MCF 10A (cell line): ENCODE measurements at places on chromosomes 6 and 20. TPM values are rescaled to one million over a fixed set of nuclear protein-coding genes. Genes with fewer than 3 reads are reported as not detected.

Gene RIMS1
- not detected in 2 replicates for total RNA-seq

Gene GPLD1
- total RNA-seq = 0.16 and 0.20 TPM in 2 replicates

Gene ZBP1
- not detected in 2 replicates for total RNA-seq

Gene CD40
- total RNA-seq = 1.5 and 2.3 TPM in 2 replicates

GRCh38 chr6:127855542-127856159 lies 45.2 kb downstream of the THEMIS start:
- DNase-seq = peak; percentile 35
- no peaks in the 10 kb centered on the region for H3K4me1 ChIP-seq
- H3K27me3 ChIP-seq = no peaks in the 10 kb centered on the region
- no peaks in the 10 kb centered on the region for H3K36me3 ChIP-seq

DNA sequence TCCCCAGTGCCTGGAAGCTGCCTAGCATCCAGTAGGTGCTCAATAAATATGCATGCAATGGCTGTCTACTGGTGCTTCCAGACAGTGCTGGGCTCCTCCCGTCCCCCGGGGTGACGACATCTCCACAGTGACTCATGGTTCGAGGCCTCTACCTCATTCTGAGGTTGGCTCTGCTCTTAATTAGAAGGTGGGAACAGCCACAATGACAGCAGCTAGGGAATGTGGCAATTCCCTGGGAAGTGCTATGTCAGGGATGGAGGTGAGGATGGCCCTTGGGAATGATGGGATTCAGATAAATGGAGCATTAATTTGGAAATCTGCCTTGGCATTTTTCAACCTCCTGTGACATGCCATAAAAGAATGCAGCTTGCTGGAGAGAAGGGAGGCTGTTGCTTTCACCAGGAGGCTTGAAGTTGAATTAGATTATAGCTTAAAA lies 43.5 kb upstream of the NFATC2 start:
- H3K4me1 ChIP-seq = no peaks in the 10 kb centered on the region
- DNase-seq = peak; percentile 77
- no peak overlapping the region for H3K27ac ChIP-seq

GRCh38 chr6:18245642-18246041 lies 18.7 kb downstream of the DEK start:
- peak overlapping the region; percentile 82 for H3K27ac ChIP-seq
- peaks cover 23% of the 10 kb centered on the region for H3K4me1 ChIP-seq
- DNase-seq = no peak
- H3K36me3 ChIP-seq = peaks cover 79% of the 10 kb centered on the region
- no peak overlapping the region for H3K4me3 ChIP-seq
- H3K27me3 ChIP-seq = no peaks in the 10 kb centered on the region

- H3K27ac ChIP-seq = no peak overlapping the region
- no peaks in the 10 kb centered on the region for H3K36me3 ChIP-seq
- DNase-seq = peak; percentile 13
- peaks cover 90% of the 10 kb centered on the region for H3K27me3 ChIP-seq
- H3K4me3 ChIP-seq = no peak overlapping the region
Observed at GRCh38 chr6:69936674-69937363, 70.5 kb downstream of the COL19A1 start.

- H3K4me1 ChIP-seq = no peaks in the 10 kb centered on the region
- H3K36me3 ChIP-seq = no peaks in the 10 kb centered on the region
- H3K27me3 ChIP-seq = no peaks in the 10 kb centered on the region
- H3K4me3 ChIP-seq = no peak overlapping the region
- DNase-seq = no peak
Observed at GRCh38 chr6:128311944-128312570, 208.3 kb downstream of the PTPRK start.

DNA sequence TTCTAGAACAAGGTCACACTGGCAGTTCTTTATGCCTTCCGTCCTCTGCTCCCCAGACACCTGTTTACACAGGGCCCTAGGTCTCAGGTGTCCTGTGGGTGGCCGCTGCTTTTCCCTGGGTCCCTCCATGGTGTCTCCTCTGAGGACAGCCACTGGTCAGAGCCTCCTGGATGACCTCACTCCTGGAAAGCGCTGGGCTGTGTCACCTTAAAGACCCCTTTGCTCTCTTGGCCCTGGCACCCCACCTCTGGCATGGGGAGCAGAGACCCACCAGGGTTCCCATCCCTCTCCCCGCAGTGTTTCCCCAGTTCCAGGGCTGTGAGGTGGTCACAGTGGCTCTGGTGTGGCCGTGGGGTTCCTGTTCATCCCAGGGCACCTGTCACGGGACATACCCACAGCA lies 33.9 kb downstream of the NTSR1 start:
- H3K4me3 ChIP-seq = no peak overlapping the region
- no peak overlapping the region for H3K27ac ChIP-seq
- DNase-seq = no peak
- H3K27me3 ChIP-seq = no peaks in the 10 kb centered on the region
- H3K36me3 ChIP-seq = no peaks in the 10 kb centered on the region

DNA sequence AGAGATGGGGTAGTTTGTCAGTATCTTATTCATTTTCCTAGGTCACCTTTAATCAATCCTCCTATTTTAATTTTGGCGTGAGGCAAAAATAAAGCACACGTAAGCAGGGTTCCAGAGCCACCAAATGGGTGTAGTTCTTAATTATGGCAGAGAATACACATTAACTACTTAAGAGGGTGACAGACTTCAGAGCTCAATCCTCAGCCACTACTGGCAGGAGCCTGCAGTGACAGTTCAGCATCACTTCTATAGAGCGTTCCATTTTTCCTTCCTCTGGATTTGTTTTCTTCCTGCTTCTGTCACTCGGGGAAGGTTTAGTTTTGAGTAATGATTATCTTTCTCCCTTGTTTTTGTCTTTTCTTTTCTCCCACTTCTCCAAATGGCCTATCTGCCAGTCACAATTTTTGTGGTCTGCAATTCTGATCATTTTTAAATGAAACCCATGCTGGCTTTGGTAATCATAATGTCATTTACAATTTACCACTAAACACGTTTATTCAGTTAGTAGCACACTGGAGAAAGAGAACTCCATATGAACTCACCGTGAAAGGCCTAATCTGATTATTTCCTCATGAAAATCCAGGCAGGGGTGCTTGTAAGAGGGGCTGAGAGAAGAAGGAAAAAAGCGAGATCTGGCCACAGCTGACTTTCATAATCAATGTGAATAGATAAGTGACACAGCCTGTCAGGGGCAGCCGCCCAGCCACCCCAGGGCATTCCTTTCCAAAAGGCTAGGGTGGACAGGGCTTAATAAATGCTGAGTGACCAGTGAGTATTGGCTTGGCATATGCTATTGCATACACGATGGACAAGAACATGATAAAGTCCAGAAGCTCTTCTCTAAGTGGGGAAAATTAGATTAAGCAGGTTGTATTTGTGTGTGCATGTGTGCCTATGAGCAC lies 412.1 kb downstream of the PKHD1 start:
- no peak overlapping the region for H3K4me3 ChIP-seq
- DNase-seq = no peak
- no peak overlapping the region for H3K27ac ChIP-seq
- no peaks in the 10 kb centered on the region for H3K4me1 ChIP-seq
- no peaks in the 10 kb centered on the region for H3K27me3 ChIP-seq

GRCh38 chr6:132465530-132466485 lies 47.1 kb downstream of the STX7 start:
- H3K27ac ChIP-seq = no peak overlapping the region
- DNase-seq = no peak
- no peaks in the 10 kb centered on the region for H3K4me1 ChIP-seq
- peaks cover 56% of the 10 kb centered on the region for H3K36me3 ChIP-seq
- H3K27me3 ChIP-seq = no peaks in the 10 kb centered on the region

DNA sequence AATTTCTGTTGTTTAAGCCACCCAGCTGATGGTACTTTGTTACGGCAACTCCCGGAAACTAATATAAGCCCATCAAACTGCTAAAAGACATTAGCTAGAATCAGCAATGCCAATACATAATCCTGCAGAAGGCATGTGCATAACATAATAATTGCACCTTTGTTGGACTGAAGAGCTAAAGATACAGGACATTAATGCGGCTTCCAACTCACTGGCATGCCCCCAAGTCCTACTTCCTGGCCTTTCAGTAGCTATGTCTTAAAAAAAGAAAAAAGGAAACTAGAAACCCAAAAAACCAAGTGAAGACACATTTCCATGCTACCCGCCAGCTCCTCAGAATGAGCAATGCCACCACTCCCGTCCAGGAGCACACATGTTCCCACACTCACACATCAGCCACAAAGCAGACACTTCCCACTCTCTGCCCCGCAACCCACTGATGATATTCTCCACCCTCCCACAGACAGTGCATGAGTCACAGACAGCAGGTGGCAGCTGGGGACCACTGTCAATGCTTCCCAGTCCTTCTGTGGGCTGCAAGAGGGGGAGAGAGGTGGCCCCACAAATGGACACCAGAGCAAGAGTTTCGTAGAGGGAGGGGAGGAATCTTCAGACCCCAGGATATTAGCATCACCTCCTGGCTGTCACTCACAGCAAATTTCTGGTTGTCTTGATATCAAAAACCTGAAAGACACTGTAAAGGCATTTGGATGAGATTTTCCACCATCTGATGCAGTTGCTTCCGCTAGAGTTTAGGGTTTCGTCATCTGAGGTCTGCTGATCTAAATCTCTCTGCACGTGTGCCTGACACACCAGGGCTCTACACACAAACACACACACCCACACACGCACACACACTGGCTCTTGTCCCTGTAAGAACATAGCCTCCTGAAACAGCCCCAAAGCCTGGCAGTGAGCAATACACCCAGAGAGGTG lies 32.8 kb downstream of the GFOD1 start:
- no peak overlapping the region for H3K4me3 ChIP-seq
- no peaks in the 10 kb centered on the region for H3K27me3 ChIP-seq
- DNase-seq = no peak

- H3K4me3 ChIP-seq = no peak overlapping the region
- H3K27ac ChIP-seq = no peak overlapping the region
- no peak for DNase-seq
- peaks cover 78% of the 10 kb centered on the region for H3K36me3 ChIP-seq
- no peaks in the 10 kb centered on the region for H3K27me3 ChIP-seq
- H3K4me1 ChIP-seq = no peaks in the 10 kb centered on the region
Observed at GRCh38 chr20:41124451-41125094, 12.8 kb upstream of the PLCG1 start.

- no peak overlapping the region for H3K4me3 ChIP-seq
- no peaks in the 10 kb centered on the region for H3K27me3 ChIP-seq
- no peak for DNase-seq
- peaks cover 7% of the 10 kb centered on the region for H3K4me1 ChIP-seq
Observed at GRCh38 chr6:41815587-41815986, 28.1 kb downstream of the TOMM6 start.

GRCh38 chr20:16580147-16580546 lies 6.9 kb upstream of the KIF16B start:
- peaks cover 23% of the 10 kb centered on the region for H3K4me1 ChIP-seq
- no peaks in the 10 kb centered on the region for H3K36me3 ChIP-seq
- H3K27me3 ChIP-seq = no peaks in the 10 kb centered on the region
- H3K27ac ChIP-seq = peak overlapping the region; percentile 6
- DNase-seq = peak; percentile 92

DNA sequence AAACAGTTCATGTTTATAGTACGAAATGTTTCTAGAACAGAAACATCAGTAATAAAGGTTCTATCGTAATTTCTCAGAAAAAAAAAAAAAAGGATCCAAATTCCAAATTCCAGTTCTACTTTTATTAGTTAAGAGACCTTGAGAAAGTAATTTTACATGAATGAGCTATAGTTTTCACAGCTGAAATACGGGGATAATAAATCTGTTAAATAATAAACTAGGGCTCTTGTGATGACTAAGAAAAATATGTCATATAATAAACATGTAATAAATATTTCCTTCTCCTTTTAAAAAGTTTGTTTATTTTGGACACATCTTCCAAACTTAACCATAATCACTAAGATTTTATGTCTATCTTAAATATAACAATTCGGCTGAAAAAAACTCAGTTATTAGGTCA lies 17.8 kb downstream of the RARS2 start:
- H3K27me3 ChIP-seq = no peaks in the 10 kb centered on the region
- no peak overlapping the region for H3K4me3 ChIP-seq
- H3K4me1 ChIP-seq = peaks cover 32% of the 10 kb centered on the region
- H3K27ac ChIP-seq = peak overlapping the region; percentile 57
- peaks cover 12% of the 10 kb centered on the region for H3K36me3 ChIP-seq

GRCh38 chr6:158076548-158076947 lies 91.5 kb downstream of the SERAC1 start:
- H3K4me1 ChIP-seq = peaks cover 6% of the 10 kb centered on the region
- H3K27ac ChIP-seq = peak overlapping the region; percentile 39
- H3K4me3 ChIP-seq = no peak overlapping the region
- no peak for DNase-seq
- H3K27me3 ChIP-seq = no peaks in the 10 kb centered on the region

DNA sequence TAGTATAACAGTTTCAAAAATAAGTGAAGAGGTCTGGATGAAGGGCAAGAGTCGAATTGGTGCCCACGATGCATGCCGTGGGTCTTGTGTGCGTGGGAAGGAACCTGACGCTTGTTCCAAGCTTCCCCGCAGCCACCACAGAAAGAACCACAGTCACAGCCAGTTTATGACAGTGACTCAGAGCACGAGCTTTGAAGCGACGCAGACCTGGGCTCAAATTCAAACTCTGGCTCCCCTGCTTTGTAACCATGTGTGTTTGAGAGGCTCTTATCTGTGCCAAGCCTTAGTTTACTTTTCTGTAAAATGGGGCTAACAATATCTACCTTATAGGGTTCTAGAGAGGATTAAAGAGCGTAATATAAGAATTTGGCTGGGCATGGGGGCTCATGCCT lies 65.5 kb downstream of the SYNJ2 start:
- H3K27me3 ChIP-seq = no peaks in the 10 kb centered on the region
- H3K4me1 ChIP-seq = peaks cover 23% of the 10 kb centered on the region
- H3K4me3 ChIP-seq = no peak overlapping the region
- H3K36me3 ChIP-seq = peaks cover 6% of the 10 kb centered on the region
- peak; percentile 51 for DNase-seq
- H3K27ac ChIP-seq = no peak overlapping the region

DNA sequence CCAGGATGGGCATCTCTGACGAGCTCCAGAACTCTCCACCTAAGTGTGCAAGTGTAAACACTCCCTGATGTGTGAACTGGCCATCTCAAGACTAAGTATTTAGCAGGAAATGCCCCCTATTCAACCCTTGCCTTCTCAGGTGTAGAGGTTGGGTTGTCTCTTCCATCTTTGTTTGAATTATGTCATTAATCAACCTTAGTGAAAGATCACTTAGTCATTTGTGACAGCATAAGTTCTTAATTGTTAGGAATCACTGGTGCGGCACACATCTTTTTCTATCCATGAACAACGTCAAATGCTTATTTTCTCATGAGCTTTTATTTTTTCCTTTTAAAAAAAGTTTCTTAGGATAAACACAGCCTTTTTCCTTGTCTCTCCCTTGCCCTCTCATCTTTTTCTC lies 151.6 kb downstream of the ESR1 start:
- peaks cover 8% of the 10 kb centered on the region for H3K4me1 ChIP-seq
- DNase-seq = no peak
- no peak overlapping the region for H3K4me3 ChIP-seq
- H3K36me3 ChIP-seq = no peaks in the 10 kb centered on the region
- H3K27ac ChIP-seq = no peak overlapping the region
